ENCODE measurements at places on chromosomes 12 and 14.

GRCh38 chr12:77401064-77401769, 335.8 kb upstream of the E2F7 start:
- no peak for DNase-seq

GRCh38 chr14:60174352-60175254, 9.4 kb upstream of the DHRS7 start:
- DNase-seq: no peak

DNA sequence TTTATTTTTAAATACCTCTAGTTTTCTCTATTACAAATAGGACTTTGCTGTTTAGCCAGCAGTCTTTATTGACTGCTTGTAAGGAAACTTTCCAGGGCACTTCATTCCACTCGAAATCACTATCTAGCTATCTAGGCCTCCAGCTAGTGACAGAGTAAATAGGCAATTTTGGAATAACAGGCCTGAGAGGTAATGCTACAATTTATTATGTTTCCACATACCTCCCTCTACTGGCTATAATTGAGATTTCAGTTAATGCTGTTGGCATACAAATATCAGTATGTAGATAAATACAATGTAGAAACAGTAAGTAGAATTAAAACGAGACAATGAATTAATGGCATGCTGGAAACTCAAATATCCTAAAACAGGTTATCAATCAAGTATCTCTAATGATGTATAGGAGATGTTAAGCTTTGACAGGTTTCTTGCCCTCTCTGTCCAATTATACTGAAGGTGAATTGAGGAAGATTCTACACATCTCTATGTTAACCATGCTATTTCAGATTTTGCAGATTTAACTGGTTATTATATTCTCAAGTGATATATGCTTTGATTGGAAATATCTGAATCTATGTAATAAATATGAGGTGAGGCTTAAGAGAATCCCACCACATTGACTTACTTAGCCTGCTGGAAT, 7.2 kb downstream of the DTD2 start:
- DNase-seq: no peak

DNA sequence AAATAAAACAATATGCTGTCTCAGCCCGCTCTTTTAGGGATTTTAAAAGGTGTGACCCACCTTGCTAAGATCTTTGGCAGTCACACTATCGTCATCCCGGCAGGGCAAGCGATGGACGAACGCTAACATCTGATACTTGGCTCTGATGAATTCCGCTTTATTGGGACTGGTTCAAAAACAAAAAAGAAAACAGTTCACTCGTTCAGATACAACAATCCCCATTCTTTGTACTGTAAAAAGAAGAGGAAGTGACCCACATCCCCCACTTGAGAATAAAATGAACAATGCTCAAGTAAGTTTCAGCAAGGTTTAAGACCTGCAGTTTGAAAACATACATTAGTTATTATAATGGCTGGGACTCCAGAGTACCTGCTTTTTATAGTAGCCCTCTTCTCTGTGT, 7.3 kb downstream of the GIT2 start:
- DNase-seq: no peak

DNA sequence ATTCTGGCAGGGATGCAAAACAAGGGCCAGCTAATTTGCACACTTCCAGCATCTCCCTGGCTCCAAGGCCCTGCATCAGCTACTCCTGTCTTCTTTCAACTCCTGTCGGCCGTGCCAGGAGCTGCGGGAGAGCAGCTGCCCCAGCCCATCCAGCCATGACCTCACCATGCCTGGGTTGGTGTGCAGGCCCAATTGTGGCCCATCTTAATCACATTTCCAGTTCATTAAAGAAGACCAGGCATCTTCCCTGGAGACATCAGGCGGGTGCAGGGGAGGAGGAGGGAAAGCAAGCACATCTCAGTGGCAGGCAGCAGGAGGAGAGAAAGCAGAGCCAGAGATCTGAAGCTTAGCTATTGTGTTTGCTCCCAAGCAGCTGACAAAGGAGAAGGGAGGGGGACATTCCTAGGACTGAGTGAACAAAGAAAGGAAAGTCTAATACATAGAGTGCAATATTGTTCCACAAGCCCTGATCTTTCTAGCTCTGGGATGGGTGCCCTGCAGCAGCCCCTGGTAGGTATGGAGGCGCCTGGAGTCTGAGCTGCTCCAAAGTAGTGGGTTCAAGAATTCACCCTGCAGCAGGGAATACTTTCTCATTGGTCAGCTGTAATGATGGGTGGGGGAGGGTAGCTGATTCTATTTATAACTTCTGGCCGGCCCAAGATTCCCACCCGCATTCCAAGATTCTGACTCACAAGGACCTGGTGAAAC, 40.1 kb downstream of the VWF start:
- no peak for DNase-seq

All from left ventricle myocardium inferior (tissue), 1 donor.